Fibroblast of upper back skin (primary cell): ENCODE measurements at places on chromosomes 4 and X.

- no peak for DNase-seq
These were observed 114.3 kb upstream of the GPC4 start for GRCh38 chrX:133529578-133529977.

DNA sequence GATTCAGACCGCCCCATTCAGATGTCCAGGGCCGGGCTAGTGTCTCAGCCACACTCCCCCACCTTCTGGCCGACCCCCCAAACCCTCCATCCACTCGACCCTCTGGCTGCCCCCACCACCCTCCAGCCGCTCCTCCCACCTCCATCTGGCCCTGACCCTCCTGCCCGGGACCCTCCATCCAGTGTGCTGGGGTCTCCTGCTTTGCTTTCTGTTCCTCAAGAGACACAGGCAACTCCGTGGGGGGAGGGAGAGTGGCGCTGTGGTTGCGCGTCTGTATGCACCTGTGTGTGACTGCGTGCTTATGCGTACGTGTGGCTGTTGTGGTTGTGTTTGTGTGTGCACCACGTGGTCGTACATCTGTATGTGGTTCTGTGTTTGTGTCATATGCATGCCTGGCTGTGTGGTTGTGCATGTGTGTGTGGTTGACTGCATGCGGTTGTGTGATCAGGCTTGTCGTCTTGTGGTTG is 33.3 kb downstream of the CPLX1 start:
- no peak for DNase-seq

DNA sequence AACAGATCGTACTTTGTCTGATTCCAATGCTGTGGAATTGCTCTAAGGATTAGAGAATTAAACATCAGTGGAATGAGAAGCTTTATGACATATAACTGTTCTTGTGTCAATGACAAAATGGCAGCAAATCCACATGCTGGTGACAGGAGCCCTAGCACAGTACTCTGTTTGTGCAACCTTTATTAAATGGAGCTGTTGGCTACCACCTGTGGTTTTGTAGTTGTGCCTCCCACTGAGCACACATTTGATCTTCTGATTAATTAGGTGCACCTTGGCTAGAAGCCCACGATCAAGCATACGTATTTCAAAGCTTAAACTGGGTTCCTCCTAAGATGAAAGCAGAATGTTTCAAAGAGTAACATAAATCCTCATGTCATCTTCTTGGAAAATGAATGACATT is 394.0 kb upstream of the IGFBP7 start:
- no peak for DNase-seq

GRCh38 chr4:38765382-38765781 is 17.4 kb downstream of the TLR10 start:
- DNase-seq, result peak; percentile 52

DNA sequence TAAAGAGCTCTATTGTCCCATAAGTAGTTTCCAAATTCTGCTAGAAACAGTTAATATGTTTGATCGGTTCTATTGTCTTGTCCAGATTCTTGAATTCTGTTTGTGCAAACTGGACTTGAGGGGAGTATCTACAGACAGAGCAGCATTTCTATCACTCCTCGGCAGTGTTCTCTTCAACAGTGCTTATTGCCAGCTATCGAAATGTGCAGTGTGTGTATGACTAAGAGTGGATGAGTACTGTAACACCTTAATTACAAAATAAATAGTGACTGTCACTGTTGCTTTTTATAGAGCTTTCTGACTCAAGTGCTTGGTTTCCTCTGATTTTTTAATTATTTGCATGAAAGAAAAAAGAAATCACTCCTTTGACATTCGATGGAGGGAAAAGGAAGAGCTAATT is 274.6 kb downstream of the RPA4 start:
- DNase-seq, result no peak

GRCh38 chr4:6205973-6206372 is 5.6 kb upstream of the JAKMIP1 start:
- no peak for DNase-seq

- DNase-seq, result no peak
These were observed 78.7 kb downstream of the SUPT20HL2 start for GRCh38 chrX:24235084-24235710.

DNA sequence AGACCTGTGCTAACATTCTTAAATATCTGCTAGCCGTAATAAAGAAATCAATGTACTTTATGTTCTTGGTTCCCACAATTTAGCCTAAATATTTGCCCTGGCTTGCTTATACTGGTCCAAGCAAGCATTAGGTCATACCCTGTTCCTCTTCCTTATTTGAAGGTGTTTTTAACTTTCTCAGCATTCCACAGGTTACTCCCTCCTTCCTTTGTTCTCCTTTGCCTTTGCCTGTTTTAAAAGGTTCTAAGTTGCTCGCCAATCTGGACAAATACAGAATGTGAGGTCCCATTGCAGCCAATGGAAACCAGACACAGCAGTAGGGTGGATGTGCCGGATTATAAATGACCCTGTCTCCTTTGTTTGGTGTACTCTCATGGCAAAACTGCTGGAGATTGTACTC is 436.8 kb upstream of the PCDH7 start:
- no peak for DNase-seq

- DNase-seq, result peak; percentile 96
These were observed 19.3 kb downstream of the NOA1 start for GRCh38 chr4:56958111-56958517.

GRCh38 chrX:69496183-69496582 is 7.9 kb upstream of the NALF2 start:
- no peak for DNase-seq

- no peak for DNase-seq
These were observed 108.0 kb downstream of the SLIT2 start for GRCh38 chr4:20359692-20360091.

GRCh38 chr4:48979914-48980579 is 6.0 kb upstream of the CWH43 start:
- DNase-seq, result no peak

GRCh38 chr4:152014280-152014679 is 253.5 kb upstream of the GATB start:
- DNase-seq, result no peak

GRCh38 chr4:187302457-187303150 is 578.9 kb upstream of the FAT1 start:
- peak; percentile 53 for DNase-seq

GRCh38 chrX:114626323-114626722 is 42.4 kb downstream of the HTR2C start:
- DNase-seq, result peak; percentile 10

DNA sequence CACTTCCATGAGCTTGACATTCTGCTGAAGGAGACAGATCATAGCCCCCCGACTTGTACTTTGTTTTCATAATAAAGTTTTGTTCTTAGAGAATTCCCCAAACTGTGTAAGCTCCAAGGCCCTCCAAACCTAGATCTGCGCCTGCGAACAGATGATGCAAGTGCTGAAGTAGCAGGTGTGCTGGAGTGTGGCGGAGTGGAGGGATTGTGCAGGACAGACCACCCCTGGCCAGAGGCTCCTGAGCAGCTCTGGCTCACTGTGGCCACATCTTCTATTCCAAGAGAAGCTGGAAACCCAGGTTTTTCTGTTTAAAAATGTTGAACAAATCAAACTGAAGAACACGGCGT is 46.4 kb downstream of the TBC1D14 start:
- DNase-seq, result no peak

- no peak for DNase-seq
These were observed 3.4 kb upstream of the SLC35A2 start for GRCh38 chrX:48914593-48915493.

DNA sequence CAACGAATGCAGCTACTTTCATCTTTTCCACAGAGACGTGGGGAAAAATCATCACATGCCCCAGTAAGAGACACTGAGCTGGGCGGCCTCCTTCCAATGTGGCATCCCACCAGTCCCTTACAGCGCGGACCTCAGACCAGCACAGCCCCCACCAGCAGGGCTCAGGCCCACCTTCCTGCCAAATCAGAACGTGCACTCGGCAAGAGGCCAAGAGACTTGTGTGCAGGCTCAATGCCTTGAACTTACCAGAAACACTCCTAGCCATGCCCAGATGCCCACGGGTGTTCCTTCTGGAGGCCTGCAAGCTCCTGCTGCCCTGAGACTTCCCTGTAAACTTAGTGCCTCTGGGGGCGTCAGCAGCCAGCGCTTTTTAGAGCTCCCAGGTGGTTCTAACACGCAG is 31.2 kb downstream of the WDR1 start:
- DNase-seq, result no peak

GRCh38 chr4:142656178-142656577 is 189.9 kb downstream of the INPP4B start:
- peak; percentile 2 for DNase-seq

GRCh38 chrX:111823703-111824102 is 52.3 kb upstream of the TRPC5OS start:
- no peak for DNase-seq

GRCh38 chr4:178137732-178138471 is 695.7 kb upstream of the AGA start:
- DNase-seq, result no peak

DNA sequence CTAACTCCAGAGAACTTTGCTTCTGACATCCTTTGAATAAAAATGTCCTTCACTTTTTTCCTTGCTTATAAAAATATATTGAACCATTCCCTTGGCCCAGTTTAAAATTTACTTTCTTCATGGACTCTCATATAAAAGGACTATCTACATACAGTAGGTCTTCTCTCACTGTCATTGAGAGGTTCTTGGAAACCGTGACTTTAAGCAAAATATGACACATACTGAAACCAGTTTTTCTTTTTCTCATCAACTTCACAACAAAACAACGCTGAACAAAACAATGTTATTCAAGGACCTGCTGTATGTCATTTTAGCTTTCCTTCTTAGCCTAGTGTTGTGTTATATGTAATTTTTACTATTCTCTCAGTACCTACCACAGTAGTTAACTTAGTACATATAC is 496.8 kb downstream of the CENPC start:
- DNase-seq, result no peak

GRCh38 chrX:48648336-48648751 is 35.3 kb upstream of the WAS start:
- peak; percentile 54 for DNase-seq

- peak; percentile 82 for DNase-seq
These were observed 64.9 kb upstream of the SCOC start for GRCh38 chr4:140308366-140309123.

DNA sequence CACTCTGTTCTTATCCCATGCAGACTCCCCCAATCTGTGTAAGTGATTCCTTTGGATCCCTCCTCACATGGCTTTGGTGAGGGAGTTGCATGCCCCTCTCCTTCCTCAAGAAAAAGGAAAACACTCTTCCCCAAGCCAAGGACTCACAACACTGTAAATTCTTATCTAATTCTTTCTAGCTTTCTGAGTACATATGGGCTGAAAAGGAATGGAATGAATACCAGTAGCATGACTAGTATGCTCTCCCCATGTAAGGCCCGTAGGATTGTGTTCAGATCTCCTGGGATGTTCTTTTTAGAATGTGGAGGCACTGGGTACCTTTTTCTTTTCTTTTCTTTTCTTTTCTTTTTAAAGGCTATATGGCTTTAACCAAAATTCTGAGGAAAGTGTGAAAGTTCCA is 17.0 kb upstream of the MAGED1 start:
- DNase-seq, result peak; percentile 66

- no peak for DNase-seq
These were observed 75.1 kb upstream of the CXorf66 start for GRCh38 chrX:140040386-140040785.

DNA sequence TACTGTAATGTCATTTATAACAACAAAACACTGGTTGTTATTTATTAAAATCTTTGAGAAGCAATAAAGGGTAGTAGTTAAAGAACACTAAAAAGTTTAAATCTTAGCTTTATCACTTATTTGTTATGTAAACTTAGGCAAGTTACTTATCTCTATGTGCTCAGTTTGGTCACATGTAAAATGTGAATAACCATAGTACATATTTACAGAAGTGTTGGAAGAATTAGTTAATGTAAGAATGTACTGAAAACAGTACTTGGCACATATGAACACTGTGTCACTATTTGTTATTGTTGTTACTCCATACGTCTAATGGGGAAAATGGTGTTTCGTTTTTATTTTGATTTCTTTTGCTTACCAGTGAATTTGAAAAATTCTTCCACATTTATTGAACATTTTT is 9.1 kb downstream of the NEK1 start:
- DNase-seq, result no peak

DNA sequence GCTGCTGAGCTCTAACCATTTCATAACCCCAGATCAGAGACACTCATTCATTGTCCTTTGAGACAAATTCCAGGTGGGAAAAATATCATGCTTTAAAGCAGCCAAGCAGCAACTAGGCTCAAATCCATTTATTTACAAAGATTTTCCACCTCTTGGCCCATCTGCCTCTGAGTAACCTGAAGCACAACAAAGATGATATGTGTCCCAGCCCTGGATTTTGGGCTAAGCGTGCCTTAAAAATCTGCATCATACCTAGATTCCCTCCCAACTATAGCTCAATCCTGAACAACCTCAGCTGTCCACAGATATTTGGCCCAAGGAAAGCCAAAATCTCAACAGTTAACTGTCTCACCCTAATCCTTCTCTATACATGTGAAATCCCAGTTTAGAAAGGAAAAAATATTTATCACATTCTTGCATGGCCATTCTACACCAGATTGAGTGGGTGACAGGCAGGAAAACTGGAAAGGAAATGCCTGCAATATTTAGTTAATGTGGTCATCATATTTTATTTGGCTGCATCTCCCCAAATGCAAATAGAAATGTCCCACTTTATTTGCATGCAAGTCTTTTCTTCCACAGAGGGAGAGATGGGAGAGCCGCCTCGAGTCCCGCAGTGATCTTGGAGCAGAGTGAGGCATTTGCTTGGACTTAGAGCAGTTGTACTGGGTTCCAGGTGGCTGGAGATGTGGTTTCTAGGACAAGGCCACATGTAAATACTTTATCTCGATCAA is 146.4 kb upstream of the EOLA2 start:
- DNase-seq, result peak; percentile 88

GRCh38 chr4:71429962-71430361 is 91.1 kb downstream of the SLC4A4 start:
- no peak for DNase-seq

DNA sequence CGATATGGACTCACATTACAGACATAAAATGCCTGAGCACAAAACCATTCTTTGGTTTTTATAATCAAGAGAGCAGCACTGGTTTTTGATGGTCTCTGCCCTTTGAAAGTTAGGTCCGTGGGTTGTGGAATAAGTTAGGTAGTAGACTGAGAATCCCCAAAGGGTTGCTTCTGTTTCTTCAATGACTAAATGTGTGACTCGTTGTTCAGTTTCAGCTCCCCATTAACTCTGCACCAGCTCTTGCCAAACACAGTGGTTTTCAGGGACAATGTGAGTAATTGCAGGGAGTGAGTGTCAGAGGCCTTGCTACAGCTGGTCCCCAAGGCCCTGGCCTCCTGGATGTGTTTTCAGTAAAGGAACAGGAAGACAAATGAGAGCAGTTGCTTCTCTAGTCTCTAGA is 24.8 kb downstream of the SMIM20 start:
- peak; percentile 83 for DNase-seq

DNA sequence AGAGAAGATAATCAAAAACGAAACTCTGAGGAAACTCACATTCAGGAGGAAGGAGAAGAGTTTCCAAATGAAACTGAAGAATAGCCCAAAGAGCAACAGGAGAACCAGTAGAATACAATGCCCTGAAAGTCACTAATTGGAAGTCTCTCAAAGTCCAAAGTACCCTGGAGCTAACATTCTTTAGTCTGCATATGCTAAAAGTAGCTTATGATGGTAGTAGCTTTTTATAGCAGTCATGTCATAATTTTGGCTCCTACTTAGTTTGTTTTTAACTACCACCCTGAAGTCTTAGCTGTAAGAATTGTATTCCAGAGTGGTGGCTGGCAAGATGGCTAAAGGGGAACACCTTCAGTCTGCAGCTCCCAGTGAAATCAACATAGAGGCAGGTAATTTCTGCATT is 100.3 kb upstream of the FGF16 start:
- DNase-seq, result no peak

- DNase-seq, result peak; percentile 17
These were observed 61.6 kb upstream of the PRPS1 start for GRCh38 chrX:107566604-107567262.
